ENCODE measurements at places on chromosomes 13 and 19. TPM values are rescaled to one million over a fixed set of nuclear protein-coding genes. Genes with fewer than 3 reads are reported as not detected.

DNA sequence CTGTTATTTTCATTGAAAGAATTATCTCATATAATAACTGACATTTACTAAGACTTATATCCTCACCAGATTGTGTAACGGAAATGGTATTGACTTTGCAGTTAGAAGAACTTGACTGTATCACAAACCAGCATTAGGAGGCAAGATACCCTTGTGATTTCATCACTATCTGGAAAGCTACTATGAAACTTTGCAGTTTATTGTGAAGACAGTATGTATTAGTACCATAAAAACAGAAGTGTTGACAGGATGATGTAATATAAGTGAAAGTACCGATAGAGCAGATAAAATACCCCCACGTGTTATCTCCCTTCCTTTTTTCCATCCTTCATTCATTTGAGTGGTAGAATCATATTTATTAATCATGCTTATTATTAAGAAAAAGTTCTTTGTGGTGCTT is 365.7 kb upstream of the KLHL1 start:
- H3K27ac ChIP-seq = no peak overlapping the region
- H3K36me3 ChIP-seq = no peaks in the 10 kb centered on the region
- no peaks in the 10 kb centered on the region for H3K4me1 ChIP-seq
- no peak overlapping the region for H3K4me3 ChIP-seq

- no peaks in the 10 kb centered on the region for H3K36me3 ChIP-seq
- no peak overlapping the region for H3K27ac ChIP-seq
- DNase-seq = no peak
- H3K27me3 ChIP-seq = peaks cover 34% of the 10 kb centered on the region
Observed at GRCh38 chr13:108494991-108495645, 134.3 kb upstream of the MYO16 start.

DNA sequence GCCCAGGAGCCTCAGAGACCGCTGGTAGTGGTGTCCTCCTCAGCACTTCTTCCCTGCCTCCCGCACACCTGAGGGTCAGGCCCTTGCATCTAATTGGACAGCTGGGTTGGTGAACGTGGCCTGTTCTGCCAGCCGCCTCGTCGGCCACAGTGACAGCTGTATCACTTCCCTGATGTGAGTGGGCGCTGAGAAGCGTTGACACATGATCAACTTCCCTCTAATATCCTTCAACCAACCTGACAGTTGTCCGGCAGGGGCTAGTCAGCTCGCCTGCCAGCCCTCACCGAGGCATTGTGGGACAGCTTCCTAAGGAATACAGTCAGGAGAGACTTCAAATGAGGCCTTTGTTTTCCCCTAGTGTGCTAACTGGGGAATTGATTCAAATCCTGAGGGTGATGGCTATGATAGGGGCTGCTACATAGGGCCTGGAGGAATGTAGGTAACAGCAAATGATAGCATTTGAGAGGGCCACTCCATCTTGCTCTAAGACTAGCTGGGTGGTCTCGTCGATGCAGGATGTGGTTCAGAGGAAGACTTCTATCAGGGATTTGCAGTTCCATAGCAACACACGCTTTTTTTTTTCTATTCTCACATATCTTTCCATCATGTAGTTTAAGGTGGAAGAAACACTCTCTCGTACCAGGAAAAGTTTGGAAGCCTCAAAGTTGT is 230.8 kb downstream of the TSHZ3 start:
- H3K4me3 ChIP-seq = no peak overlapping the region
- no peaks in the 10 kb centered on the region for H3K36me3 ChIP-seq
- H3K27ac ChIP-seq = no peak overlapping the region
- no peaks in the 10 kb centered on the region for H3K4me1 ChIP-seq
- DNase-seq = no peak

- H3K4me3 ChIP-seq = no peak overlapping the region
- no peaks in the 10 kb centered on the region for H3K36me3 ChIP-seq
- H3K27me3 ChIP-seq = peaks cover 28% of the 10 kb centered on the region
- no peak for DNase-seq
- no peak overlapping the region for H3K27ac ChIP-seq
Observed at GRCh38 chr13:112348642-112349345, 27.4 kb upstream of the SPACA7 start.

DNA sequence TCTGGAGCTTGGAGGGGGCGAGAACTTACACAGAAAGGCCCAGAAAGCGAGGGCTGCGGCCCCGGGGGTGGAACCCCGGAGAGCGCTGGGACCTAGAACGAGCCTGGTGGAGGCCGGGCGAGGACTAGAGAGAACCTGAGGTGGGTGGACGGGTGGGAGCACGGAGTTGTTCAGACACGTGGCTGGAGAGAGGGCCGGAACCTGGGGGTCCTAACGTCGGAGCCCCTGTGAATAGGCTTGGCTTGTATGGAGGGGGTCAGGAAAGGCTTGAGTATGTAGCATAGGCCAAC is 383 bp downstream of the ZNF581 start:
- no peak for DNase-seq
- H3K4me1 ChIP-seq = peaks cover 50% of the 10 kb centered on the region
- H3K36me3 ChIP-seq = peaks cover 9% of the 10 kb centered on the region
- H3K27ac ChIP-seq = peak overlapping the region; percentile 95

- H3K27ac ChIP-seq = peak overlapping the region; percentile 91
- peaks cover 94% of the 10 kb centered on the region for H3K4me1 ChIP-seq
- DNase-seq = no peak
- no peaks in the 10 kb centered on the region for H3K27me3 ChIP-seq
Observed at GRCh38 chr13:46170268-46170667, 11.7 kb downstream of the LCP1 start.

DNA sequence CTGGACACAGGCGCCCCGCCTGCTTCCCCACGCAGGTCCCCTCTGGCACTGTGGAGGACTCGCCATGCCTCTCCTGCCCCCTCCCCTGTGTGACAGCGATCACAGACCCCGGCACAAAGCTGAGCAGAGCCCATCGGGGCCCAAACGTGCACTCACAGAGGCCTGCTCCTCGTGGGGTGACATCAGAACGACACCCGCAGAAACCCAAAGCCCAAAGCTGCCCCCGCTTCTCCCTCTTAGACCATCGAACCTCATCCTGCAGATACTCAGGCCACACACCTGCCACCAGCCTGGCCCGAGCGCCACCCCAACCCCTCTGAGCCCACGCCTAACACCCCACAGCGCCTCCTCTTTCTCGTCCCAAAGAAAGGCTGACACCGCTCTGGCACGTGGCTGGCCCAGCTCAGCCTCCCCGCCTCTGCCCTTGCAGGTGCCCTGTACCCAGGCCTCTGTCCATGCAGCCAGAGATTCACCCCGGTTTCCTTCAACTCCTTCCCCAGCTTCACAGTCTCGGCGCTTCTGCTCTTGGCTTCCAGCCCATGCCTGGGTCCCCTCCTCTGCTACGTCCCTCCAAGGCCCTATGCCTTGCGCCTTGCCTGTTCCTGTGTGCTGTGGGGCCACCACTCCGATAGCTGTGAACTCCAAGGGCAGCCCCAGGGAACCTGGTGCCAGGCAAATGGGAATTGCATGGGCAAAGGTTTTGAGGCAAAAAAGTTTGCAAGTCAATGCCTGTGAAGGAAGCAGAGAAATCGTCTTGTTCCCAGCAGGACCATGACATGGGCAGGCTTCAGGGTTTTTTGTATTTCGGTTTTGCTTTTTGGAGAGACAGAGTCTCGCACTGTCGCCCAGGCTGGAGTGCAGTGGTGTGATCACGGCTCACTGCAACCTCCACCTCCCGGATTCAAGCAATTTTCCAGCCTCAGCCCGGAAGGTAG is 831 bp upstream of the CBARP start:
- peak overlapping the region; percentile 46 for H3K4me3 ChIP-seq
- H3K36me3 ChIP-seq = no peaks in the 10 kb centered on the region
- peaks cover 16% of the 10 kb centered on the region for H3K27me3 ChIP-seq
- no peak overlapping the region for H3K27ac ChIP-seq

DNA sequence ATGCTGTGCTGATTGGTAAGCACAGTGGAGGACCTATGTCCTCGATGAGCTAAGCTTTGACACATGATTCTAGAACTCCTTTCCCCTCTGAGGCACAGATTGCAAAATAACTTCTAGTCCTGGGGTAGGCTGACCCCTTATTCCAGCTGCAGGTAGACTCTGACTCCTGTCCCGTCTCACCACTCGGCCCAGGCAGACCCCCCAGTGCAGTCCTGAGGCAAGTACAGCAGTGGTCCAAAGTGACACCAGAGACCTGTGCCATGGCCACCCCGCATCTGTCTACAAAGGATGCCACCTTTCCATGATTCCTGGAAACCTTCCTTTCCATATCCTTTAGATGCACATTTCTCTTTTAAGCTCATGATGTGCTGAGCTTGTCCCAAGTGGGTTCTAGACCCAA is 482.5 kb downstream of the ZNF536 start:
- DNase-seq = no peak
- H3K4me3 ChIP-seq = no peak overlapping the region
- H3K27ac ChIP-seq = no peak overlapping the region
- no peaks in the 10 kb centered on the region for H3K27me3 ChIP-seq
- H3K4me1 ChIP-seq = no peaks in the 10 kb centered on the region

DNA sequence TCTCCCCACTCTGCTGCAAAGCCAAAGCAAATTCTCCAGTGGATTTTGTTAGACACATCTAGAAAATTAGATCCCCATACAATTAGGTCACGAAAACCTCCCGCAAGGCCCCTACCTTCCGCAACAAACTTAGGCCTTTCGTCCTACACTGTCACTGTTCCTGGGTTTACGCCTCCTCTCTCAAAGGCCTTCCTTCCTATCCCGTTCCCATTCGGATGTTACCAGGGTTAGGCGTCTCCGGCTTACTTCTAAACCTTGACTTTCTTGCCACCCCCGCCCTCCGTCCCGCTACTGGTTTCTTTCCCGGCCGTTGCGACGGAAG is 754 bp downstream of the RNF6 start:
- peaks cover 31% of the 10 kb centered on the region for H3K36me3 ChIP-seq
- peak overlapping the region; percentile 100 for H3K4me3 ChIP-seq
- no peak for DNase-seq
- H3K4me1 ChIP-seq = peaks cover 37% of the 10 kb centered on the region

GRCh38 chr19:18939922-18940768 is 872 bp downstream of the HOMER3 start:
- DNase-seq = no peak
- H3K27ac ChIP-seq = no peak overlapping the region
- peaks cover 40% of the 10 kb centered on the region for H3K27me3 ChIP-seq
- no peaks in the 10 kb centered on the region for H3K36me3 ChIP-seq

DNA sequence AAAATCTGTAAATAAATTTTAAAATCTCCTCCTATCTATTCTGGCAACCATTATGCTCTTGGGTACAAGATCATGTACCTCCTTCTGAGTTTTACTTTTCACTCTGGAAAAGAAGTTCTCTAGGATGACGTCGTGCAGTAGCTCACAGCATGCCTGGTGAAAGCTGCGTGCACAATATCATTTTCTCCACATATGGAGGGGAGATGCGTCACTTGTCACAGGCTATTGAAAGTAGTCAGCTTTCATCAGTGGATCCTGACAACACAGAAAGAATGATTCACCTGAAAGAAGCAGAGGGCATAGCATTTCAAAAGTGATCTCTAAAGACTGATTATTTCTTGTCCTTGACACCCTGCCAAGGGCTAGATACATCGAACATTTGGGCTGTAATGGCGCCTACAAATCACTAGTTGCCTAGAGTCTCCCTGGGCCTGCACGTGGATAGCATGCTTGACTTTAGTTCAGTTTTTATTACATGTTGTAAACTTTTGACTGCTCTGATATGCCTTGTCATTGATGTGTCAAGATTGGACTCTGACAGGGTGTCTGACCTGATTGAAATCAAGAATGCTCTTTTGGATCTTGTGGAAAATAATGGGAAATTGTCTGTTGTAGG is 1365.6 kb downstream of the OLFM4 start:
- no peaks in the 10 kb centered on the region for H3K36me3 ChIP-seq
- H3K4me1 ChIP-seq = no peaks in the 10 kb centered on the region
- H3K27ac ChIP-seq = no peak overlapping the region
- H3K27me3 ChIP-seq = no peaks in the 10 kb centered on the region
- DNase-seq = no peak

- H3K4me3 ChIP-seq = peak overlapping the region; percentile 84
- peak overlapping the region; percentile 46 for H3K27ac ChIP-seq
- H3K27me3 ChIP-seq = no peaks in the 10 kb centered on the region
- peaks cover 10% of the 10 kb centered on the region for H3K36me3 ChIP-seq
- no peak for DNase-seq
- H3K4me1 ChIP-seq = peaks cover 23% of the 10 kb centered on the region
Observed at GRCh38 chr19:2454199-2454961, 2.4 kb downstream of the LMNB2 start.

GRCh38 chr19:18612772-18613588 is at the start of gene TMEM59L:
TMEM59L (plus strand) TSS chr19:18612870; CDS start chr19:18612959, 89 bp downstream.
- H3K27ac ChIP-seq = no peak within 1 kb of the TSS
- no peaks in the 10 kb centered on the region for H3K36me3 ChIP-seq
- H3K4me3 ChIP-seq = peak within 1 kb of the TSS; percentile 18
- peaks cover 9% of the 10 kb centered on the region for H3K4me1 ChIP-seq
- no peak for DNase-seq
- H3K27me3 ChIP-seq = peaks cover 67% of the 10 kb centered on the region

DNA sequence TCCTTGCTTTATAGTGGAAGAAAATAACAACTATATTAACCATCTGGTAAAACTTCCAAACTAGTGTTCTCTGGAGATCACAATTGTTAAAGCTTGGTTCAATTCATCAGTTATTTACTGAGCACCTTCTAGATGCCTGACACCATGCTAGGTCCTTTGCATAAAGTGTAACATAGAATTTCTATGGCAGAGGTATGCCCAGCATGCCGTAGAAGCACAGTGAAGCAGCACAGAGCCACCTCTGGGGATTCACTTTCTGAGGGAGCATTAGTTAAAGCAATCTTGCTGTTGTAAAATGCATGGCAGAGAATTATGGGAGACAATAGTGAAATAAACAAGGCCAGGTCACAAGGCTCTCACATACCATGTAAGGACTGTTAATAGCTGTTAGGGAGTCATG is 75.2 kb downstream of the LRRC63 start:
- H3K27me3 ChIP-seq = no peaks in the 10 kb centered on the region
- DNase-seq = no peak
- H3K4me3 ChIP-seq = no peak overlapping the region
- H3K36me3 ChIP-seq = no peaks in the 10 kb centered on the region
- H3K27ac ChIP-seq = no peak overlapping the region

- H3K4me1 ChIP-seq = no peaks in the 10 kb centered on the region
- H3K27me3 ChIP-seq = no peaks in the 10 kb centered on the region
- H3K27ac ChIP-seq = no peak overlapping the region
- no peak for DNase-seq
- H3K36me3 ChIP-seq = no peaks in the 10 kb centered on the region
Observed at GRCh38 chr13:68736961-68737360, 1370.7 kb upstream of the ATXN8OS start.

- H3K27me3 ChIP-seq = peaks cover 11% of the 10 kb centered on the region
- no peak overlapping the region for H3K27ac ChIP-seq
- H3K36me3 ChIP-seq = no peaks in the 10 kb centered on the region
- no peak overlapping the region for H3K4me3 ChIP-seq
- no peak for DNase-seq
Observed at GRCh38 chr13:60282708-60283107, 114.3 kb upstream of the TDRD3 start.

GRCh38 chr13:44537248-44537647 is 38.9 kb downstream of the TSC22D1 start:
- no peak for DNase-seq
- H3K27ac ChIP-seq = no peak overlapping the region
- H3K4me3 ChIP-seq = no peak overlapping the region

GRCh38 chr19:46368116-46368515 is 21.2 kb downstream of the PPP5C start:
- peaks cover 7% of the 10 kb centered on the region for H3K36me3 ChIP-seq
- no peak overlapping the region for H3K4me3 ChIP-seq
- H3K27me3 ChIP-seq = no peaks in the 10 kb centered on the region
- H3K4me1 ChIP-seq = peaks cover 37% of the 10 kb centered on the region
- no peak for DNase-seq

GRCh38 chr19:46068345-46069258 is 27.8 kb upstream of the IGFL4 start:
- peaks cover 3% of the 10 kb centered on the region for H3K4me1 ChIP-seq
- peaks cover 86% of the 10 kb centered on the region for H3K27me3 ChIP-seq
- no peaks in the 10 kb centered on the region for H3K36me3 ChIP-seq
- DNase-seq = no peak
- H3K4me3 ChIP-seq = no peak overlapping the region

ATP8A2 gene
- total RNA-seq = 0.28 TPM

KANK3 gene
- total RNA-seq = 3.2 TPM

PBX4 gene
- total RNA-seq = 39.9 TPM
